ENCODE measurements at places on chromosomes 13 and 19. TPM values are rescaled to one million over a fixed set of nuclear protein-coding genes. Genes with fewer than 3 reads are reported as not detected.

The PTPRH gene
- 21.4 TPM for total RNA-seq

The PSG1 gene
- total RNA-seq, result not detected

The KLK11 gene
- 1.6 TPM for total RNA-seq

The CEACAM20 gene
- total RNA-seq, result not detected

The PEG3 gene
- total RNA-seq, result not detected

The CABP5 gene
- not detected for total RNA-seq

The ZNF296 gene
- total RNA-seq, result 3.1 TPM

The ZNF112 gene
- total RNA-seq, result 7.8 TPM

The ZNF846 gene
- 8.3 TPM for total RNA-seq

The APOC4 gene
- total RNA-seq, result not detected

The ZNF844 gene
- total RNA-seq, result 4.9 TPM

DNA sequence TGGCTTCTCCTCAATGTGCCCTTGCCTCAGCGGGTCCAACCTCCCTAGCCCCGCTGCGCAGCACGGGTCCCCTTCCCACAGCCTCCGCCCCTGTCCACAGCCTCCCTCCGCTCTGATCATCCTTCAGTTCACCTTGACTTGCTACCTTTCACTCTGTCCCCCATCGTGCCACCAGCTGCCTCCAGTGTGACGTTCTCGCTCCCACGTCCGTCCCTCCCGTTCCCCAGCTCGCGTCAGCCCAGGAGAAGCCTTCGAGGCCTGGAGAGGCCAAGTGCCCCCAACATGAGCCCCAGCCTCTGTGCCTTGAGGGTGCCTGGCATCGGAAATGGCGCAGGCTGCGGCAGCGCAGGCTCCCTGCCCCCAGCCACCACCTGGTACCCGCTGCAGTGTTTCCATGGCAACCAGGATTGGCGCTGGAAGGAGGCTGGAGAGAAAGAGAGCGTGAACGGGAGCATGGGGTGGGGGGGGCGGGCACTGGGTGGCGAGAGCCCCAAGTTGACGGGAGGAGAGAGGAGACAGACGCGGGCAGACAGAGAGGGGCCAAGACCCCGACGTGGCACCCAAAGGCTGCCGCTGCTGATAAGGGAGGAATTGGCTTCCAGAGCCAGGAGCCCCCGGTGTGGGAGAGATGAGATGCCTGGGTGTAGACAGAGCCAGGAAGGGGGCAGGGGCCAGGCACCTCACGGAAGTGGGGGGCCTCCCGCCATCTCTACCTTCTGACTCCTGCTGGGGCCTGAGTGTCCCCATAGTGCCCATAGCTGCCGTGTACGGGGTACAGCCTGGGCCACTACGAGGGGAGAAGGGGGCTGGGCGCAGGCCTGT, 844 bp upstream of the ASPDH start:
- DNase-seq, result no peak

DNA sequence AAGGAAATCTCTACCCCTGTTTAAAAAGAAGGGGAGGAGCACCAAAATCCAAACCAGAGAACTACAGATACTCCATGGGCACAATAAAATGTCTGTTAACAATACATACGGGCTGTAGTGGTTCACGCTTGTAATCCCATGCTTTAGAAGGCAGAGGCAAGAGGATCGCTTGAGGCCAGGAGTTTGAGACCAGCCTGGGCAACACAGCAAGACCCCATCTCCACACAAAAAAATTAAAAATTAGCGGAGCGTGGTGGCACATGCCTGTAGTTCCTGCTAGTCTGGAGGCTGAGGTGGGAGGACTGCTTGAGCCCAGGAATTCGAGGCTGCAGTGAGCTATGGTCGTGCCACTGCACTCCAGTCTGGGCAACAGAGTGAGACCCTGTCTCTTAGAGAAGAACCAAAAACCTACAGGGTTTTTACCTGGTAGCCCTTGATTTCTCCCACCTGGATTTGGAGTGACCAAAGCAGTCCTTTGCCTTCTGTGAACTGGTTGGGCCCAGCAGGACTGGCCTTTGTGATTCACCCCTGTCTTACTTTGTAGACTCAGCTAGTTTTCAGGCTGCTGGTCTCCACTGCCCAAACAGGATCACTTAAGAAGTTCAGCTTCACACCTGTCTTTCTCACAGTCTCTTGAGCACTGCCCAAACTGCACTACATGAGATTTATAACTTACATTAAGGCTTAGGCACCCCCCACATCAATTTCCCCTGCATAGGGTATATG, 38.7 kb upstream of the FLT1 start:
- no peak for DNase-seq

GRCh38 chr13:44434766-44435141, 61.1 kb downstream of the SERP2 start:
- DNase-seq, result no peak

- no peak for DNase-seq
These were observed 278.3 kb downstream of the TEX29 start for GRCh38 chr13:111598747-111599146.

DNA sequence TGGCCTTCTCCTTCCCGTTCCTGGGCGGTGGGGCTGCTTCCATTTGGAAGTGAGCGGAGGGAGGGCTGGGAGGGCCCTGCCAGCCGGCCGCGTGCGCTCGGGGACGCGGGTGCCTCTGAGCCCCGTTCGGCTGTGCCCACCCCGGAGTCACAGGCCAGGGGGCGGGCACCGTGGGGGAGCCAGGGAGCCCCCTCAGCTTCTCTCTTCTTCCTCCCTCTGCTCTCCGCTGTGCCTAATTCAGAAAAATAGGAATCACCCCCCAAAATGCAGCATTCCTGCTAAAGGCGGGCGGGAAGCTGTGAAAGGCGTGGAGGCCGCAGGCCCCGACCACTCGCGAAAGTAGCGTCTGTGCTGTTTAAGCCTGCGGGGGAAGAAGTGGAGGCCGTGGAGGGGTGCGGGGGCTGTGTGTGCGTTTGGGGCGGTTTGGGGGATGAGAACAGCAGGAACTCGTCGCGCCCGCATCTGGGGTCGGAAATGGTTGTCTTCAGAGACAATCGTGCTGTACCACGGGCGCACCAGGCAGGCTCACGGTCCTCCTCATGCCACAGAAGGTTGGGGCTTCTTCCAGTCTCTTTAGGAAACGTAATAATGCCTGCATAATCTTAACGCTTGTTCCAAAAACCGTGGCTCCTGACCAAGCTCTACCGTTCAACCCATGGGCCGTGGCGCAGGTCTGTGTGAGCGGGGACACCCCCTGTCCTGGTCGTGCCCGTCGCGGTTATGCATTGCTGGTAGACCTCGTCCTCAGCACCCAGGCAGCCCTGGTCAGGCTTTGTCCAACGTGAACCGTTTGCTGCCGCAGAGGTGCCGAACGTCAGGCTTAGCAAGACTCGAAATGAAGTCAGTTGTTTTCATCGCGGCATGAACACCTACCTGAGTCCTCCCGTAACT, 110.4 kb upstream of the SOX1 start:
- no peak for DNase-seq

- no peak for DNase-seq
These were observed 41.7 kb downstream of the PCDH17 start for GRCh38 chr13:57673197-57673596.

DNA sequence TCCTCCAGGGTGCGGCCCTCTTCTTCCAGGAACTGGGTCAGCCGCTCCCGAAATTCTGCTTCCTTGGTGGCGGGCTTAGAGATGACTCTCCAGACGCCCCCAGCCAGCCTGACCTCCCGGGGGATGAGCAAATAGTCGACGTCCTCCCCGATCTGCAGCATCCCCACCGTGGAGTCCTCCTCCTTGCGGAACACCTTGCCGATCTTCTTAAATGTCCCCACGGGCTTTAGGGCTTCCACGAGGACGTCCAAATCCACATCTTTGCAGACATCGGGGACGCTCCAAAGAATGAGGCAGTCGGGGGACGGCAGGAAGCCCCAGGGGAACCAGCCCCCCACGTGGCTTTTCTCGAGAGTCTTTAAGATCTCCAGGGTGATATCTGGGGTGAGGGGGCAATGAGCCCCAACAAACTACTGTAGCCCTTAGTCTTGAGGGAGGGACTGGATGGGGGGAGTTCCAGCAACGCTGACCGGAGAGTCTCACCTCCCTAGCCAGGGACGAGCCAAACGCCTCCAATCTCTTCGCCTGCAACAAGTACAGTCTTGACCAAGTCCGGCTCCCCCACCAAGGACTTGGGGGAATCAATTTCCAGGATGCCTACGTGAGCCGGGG, 608 bp downstream of the CCDC8 start:
- DNase-seq, result no peak

DNA sequence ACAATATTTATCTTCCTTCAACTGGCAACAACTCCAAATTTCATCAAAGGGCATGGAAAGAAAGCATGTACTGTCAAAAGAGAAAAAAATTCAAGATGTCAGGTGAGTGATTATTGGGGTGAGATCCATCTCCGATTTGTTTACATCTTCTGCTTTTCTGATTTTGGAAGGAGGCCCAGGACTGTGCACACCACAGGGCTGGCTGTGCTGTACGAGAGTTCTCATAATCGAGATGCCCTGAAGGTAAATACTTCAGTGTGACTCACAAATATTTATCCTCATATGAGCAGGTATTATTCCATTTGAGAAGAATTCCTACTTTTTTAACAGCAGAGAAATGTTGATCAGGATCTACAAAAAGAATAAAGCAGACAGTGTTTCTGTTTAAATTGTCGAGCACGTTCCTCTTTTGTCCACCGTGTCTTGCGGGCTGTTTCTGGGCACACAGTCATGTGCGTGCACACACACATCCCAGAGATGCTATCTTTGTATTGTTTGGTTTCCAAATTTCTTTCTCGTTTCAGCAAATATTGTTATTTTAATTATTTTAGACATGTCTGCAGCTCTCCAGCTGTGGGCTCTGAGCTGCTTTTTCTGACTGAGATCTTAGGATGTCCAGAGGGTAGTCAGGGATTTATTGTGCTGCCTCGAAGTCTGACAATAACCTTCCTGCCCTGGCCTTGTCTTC, 103.8 kb downstream of the KL start:
- peak; percentile 62 for DNase-seq

DNA sequence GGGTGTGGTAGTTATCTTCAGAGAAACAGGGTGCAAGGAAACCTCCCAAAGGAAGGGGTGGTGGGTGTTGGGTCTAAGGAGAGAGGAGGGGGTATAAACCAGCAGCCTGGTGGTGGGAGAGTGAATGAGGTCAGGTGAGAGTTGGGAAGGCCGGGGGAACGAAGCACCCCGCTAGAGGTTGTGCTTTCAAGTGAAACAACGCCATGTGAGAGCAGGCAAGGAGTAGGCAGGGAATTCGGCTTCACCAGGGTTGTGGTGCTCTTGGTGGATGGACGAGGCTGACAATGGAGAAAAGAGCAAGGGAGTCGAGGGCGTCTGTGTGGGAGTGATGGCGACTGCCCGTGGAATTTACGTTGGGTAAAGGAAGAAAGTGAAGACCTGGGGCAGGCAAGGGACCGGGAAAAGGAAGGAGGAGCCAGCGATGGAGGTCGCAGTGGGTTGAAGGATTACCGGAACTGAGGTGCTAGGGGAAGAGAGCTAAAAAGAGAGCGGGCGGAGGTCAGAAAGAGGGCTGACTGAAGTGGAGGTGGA, 2.1 kb upstream of the MLNR start:
- DNase-seq, result no peak

DNA sequence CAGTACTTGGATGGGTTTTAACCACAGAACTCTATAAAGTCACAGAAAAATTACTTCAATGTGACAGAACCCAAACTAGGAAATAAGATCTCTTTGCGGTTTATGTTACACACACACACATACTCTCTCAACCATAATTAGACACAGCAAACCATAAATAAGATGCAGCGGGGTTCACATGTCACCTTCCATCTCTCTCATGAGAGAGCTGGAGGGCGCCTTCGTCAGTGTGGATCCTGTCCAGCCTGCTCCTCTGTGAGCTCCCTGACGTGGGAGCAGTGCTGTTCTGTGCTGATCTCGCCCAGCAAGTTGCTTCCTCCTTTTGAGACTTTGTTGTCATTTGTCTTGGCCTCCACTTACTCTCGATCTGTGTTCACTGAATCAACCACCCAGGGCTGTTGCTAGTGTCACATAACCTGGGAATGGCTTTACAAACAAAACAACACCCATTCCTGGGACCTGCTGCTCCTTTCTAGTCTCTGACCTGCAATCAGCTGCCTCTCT, 204.9 kb upstream of the KL start:
- peak; percentile 33 for DNase-seq

GRCh38 chr13:40148101-40148500, 492.6 kb downstream of the COG6 start:
- DNase-seq, result no peak

GRCh38 chr19:50181121-50181520, 18.0 kb upstream of the IZUMO2 start:
- peak; percentile 60 for DNase-seq

GRCh38 chr19:5127717-5128116, 158.8 kb downstream of the KDM4B start:
- DNase-seq, result no peak

GRCh38 chr19:1947651-1948209, 6.8 kb downstream of the CSNK1G2 start:
- peak; percentile 27 for DNase-seq

GRCh38 chr19:801861-802497, 4.7 kb downstream of the PTBP1 start:
- no peak for DNase-seq

DNA sequence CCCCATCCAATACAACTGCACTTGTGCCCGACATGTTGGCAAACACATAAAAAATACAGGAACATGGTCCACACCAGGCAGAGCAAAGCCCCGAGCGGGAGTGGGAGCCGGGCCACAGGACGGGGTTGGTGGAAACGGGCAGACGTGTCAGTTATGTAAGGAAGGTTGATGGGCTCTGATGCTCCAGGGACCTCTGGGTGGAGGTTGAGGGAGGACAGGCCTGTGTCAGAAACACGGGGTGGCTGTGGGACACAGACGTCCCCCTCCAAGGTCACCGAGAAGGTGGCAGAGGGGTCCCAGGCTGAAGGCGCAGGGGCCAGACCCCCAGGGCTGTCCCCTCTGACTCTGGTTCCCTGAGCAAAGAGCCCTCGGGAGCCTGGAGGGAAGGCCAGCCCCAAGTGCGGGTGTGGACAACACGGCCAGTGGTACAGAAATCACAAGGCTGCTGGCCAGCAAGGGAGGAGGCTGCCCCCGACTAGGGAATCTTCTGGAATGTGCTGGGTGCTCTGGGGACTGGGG, 31.4 kb upstream of the C13orf46 start:
- DNase-seq, result no peak

DNA sequence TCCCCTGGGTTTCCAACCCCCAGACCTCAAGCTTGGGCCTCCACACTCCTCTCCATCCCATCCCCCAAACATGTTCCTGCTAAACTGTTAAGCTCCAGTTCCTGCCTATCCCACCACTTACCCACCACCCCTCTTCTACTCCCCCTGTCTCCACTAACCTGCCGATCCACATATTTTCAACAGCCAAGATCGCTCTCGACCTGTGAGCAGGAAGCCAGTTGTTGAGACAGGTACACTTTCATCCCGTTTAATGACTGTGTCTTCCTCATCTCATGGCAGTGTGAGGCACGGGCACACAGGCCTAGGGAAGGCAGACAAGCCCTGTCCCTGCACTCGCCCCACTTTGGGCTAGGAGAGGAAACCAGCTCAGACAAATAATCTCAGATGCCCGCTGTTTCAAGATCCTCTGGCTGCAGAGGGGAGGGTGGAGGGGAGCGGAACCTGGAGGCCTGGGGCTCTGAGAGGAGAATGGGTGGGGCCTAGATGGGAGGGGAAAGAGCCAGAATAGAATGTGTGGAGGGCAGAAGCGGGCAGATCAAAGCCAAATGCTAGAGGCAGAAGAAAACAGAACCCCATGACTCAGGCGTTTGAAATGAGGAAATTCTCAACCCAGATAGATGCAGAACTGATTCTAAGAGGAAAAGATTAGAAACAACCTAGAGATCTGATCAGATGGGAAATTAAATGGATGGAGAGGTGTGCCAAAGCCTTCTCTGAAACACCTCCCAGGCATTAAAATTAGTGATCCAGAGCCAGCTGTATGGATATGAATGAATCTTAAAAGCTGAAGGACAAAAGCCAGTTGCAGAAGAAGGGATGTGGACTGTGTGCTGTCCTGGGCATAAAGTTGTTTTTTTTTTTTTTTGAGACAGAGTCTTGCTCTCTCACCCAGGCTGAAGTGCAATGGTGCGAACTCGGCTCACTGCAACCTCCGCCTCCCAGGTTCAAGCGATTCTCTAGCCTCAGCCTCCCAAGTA, 16.9 kb upstream of the CYP2S1 start:
- peak; percentile 90 for DNase-seq

Data from PC-9 (cell line).